ENCODE measurements at places on chromosomes 7 and 10.

DNA sequence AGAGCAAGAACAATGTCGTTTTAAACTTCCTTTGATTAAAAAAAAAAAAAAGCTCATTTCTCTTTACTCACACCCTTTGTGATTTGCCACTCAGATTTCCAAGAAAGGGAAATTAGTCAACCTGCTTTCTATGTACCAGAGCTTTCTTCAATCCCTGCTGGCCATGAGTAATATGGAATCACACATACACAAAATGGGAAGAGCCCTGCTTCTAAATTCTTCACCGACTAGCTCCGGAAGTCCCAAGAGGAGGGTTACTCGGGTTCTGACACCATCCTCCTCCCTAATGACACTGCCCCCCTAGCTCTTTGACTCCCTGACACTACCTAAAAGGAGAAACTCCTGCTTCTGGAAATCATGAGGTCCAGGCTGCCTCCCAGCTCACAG is 81.8 kb upstream of the SFMBT2 start:
- no peak for DNase-seq

DNA sequence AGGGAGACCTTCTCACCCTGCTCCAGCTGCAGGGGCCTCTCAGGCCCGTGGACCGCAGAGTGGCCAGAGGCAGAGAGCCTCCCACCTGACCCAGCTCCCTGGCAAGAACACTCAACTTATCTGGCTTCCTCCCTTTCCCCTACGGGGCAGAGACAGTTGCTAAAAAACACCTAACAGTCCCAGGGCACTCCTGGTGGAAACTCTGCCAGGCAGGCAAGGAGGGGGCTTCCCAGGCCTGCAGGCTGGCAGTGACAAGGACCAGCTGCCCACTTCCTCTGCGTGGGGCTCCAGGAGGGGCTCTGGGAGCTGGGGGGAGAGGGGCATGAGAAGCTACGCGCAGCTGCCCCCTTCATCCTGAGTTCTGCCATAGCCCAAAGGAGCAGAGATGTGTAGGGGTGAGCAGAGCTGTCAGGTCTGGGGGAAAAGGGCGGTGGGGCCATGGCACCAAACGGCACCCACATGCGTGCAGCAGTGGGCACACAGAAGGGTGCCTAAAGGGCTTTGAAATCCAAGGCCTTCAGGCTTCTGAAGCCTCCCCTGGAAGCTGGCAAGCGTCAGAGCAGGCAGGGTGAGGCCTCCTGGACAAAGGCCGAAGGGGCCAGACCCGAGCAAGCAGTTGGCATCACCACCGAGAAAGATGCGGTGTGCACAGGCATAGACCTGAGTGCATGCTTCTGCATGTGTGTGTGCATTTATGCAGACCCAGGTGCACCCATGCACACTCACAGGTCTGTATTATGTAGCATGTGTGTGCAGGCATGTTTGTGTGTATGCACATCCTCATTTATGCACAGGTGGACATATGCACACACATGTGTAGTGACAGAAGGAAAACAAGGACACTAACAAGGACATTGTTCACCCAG is 14.4 kb downstream of the SPOCK2 start:
- DNase-seq: no peak

DNA sequence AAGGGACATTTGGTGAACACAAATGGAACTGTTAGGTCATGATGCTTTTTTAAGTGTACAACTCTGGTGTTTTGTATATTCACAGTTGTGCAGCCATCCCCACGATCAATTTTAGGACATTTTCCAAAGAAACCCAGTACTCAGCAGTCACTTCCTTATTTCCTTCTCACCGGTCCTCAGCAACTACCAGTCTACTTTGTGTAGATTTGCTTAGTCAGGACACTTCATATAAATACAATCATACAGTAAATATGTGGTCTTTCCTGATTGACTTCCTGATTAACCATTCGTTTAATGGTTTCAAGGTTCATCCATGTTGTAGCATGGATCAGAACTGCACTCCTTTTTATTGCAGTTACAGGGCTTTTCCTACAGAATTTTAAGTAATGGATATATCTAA is 14.4 kb downstream of the SGPL1 start:
- no peak for DNase-seq

DNA sequence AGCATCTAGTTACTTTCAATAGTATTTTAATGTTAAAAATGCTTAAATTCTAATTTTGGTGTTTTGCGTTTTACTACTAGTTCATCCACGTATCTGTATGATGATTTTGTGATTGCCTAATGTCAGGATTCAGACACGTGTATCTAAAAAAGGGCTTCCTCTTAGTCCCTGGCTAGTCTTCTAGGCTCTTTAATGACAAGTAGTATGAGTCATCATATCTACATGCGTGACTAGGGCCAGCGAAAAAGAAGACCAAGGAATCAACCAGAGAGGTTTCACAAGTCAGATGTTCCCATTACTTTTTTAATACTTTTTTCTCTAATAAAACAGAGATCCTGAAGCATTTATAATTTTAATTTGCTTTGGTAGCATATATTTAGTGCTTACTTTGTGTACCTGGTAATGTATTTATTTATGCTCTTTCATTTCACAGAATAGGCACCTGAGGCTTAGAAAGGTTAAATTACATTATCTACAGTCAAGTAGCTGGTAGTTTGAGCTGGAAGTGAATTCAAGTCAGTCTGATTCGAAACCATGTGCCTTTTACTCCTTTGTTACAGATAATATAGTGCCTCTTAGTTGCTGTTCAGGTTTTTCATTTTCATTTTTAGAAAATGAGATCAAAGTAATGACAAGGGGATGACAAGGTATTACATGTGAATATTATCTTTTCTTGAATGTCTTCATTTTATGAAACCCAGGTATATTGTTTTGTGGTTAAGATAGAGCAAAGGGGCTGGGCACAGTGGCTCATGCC is 140.3 kb downstream of the FOXP2 start:
- DNase-seq: no peak

DNA sequence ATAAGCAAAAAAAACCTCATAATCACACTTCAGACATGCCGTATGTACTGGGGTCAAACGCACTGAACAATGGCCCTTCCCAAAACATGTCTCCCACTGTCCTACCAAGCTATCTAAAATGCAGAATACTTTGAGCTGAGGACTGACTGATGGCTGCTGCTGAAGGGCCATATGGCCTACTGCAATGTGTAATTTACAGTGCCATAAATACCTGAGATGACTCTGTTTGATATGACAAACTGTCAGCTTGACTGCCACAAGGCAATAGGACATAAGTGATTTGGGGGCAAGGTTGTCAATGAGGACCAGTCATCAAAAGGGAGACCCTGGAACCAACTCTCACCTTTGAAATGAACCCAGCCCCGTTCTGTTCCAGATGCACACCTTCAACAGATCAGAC is 187.4 kb upstream of the FRMD4A start:
- DNase-seq: no peak

DNA sequence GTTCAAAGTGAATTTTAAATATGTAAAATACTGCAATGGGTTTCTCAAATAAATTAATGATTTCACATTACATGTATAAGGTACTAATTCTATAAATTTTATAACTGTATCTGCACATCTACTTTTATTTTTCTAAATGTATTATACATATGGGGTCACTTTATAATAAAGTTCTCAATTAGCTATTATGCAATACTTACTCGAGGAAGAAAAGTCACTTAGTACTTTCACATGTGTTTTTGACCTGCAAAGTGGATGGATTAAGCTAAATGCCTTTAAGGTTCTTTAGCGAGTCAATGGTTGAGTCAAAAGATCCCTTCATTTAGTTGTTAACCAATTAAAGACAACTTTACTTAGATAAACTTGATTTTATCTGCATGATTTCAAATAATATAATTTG is 437.8 kb downstream of the ANKRD7 start:
- DNase-seq: no peak

DNA sequence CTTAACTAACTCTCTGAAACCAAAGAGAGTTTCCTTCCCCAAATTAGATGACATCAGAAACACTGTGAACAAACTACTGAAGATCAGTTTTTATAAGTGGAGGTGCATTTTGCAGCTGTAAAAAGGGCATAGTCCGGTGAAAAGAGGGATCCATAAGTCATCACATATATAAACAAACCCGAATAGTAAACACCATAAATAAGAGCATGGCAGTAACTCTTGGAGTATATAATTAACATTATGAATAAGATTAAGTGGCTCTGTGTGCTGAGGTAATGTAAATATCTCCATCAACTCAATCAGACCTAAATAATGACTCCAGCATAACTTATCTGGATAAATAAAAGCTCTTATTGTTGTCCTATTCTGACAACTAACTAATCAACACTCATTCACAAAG is 43.0 kb upstream of the SHTN1 start:
- no peak for DNase-seq

GRCh38 chr7:108375668-108376067 is 80.6 kb downstream of the NRCAM start:
- DNase-seq: no peak

DNA sequence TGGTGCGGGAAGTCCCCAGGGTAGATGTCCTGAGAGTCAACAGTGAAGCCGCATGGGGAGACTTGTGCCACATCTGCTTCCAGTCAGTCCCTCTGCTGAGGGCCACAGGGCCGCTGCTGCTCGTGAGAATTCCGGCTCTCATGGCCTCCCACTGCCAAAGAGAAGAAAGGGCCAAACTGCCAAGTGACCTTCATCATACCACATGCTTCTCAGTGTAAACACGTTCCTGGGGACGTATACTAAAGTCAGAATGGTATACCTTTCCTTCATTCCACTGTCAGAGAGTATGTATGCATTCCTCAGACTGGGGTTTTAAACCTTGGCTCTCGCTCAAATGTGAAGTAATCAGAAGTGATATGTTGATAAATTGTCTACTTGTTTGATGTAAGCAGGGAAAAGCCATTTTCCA is 52.8 kb upstream of the SEC61G start:
- no peak for DNase-seq

- DNase-seq: no peak
These were observed 4.3 kb downstream of the NEBL start for GRCh38 chr10:20892796-20893195.

DNA sequence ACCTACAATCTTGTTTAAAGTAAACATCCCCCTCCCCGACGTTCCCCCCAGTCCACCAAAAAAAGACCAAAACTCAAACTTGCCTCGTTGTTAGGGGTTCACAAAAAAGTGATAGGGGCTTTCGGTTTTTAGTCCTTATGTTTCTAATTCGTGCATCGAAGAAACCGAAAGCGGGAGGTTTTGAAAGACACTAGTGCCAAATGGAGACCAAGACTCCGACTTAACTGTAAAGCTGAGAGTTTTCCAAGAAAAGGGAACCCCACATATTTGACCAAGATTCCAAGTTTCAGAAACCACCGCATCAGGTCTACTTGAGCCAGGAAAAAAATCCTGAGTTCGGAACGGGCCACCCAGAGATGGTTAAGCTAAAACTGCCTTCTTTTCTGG is 534 bp downstream of the PSMA2 start:
- no peak for DNase-seq

- no peak for DNase-seq
These were observed 37.7 kb downstream of the AHR start for GRCh38 chr7:17336168-17336567.

DNA sequence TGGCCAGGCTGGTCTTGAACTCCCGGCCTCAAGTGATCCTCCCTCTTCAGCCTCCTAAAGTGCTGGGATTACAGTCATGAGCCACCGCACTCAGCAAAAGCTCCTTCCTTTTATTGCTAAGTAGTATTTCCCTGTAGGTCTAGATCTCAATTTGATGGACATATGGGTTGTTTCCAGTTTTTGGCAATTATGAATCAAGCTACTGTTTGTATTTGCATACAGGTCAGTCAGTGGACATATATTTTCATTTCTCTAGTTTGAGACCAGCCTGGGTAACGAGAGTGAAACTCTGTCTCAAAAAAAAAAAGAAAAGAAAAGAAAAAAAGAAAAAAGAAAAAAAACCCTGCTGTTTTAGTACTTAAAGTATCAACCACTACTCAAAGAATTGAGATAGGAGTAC is 6.4 kb upstream of the PRKRIP1 start:
- no peak for DNase-seq

DNA sequence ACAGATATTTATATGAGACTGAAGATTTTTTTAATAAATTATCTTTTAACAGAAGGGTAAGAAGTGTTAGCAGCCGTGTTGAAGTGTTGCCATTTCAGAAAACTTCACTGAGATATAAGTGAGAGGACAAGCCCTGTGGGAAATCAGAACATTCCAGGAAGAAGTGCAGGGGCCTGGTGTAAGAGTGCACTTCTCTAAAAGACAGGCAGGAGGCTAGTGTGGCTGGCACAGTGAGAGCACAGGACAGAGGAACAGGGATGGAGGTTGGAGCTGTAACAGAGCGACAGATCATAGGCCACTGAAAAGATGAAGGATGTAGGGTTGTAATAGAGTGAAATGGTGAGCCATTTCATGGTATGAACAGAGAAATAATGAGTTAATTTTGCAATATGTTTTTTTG is 608.9 kb downstream of the SORCS1 start:
- no peak for DNase-seq

DNA sequence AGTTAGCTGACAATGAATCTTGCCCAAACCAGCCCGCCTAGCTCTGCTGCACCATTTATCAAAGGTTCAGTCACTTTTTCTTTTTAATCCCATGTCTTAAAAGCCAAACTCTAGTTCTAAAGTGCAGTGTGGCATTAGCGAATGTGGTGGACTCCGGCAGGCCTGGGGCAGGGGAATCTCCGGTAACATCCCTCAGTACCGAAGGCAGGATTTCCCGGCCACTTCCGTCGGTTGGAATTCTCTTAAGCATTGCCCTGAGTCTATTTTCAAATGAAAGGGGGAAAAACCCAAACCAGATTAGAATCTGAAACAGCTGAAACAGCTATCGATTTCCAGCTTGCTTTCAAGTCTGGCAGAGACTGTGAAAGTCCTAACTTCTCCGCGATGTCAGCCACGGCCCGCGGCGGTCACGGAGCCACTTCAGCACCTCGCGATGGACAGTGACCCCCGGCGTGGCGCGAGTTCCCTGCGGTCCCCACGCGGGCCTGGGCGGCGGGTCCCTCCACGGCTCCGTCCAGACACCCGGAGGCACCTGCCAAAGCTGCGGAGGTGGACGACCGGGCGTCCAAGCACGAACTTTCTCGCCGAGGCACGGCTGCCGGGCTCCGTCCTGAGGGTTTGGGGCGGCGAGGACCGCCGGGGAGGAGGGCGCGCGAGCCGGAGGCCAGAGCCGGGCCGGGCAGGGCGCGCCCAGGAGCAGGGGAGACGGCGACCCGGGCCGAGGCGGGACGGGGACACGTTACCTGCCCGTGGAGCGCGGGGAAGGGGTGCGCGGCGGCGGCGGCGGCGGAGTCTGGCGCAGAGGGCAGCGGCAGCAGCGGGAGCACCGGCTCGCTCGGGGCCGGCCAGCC is 745 bp downstream of the TCERG1L start:
- no peak for DNase-seq

Data from activated naive CD8-positive, alpha-beta T cell treated with anti-CD3 and anti-CD28 coated beads, Interleukin-2, amount 50 U/mL, for 24 hours (primary cell).